ENCODE measurements at places on chromosomes 1 and 21. TPM values are rescaled to one million over a fixed set of nuclear protein-coding genes. Genes with fewer than 3 reads are reported as not detected.

DNA sequence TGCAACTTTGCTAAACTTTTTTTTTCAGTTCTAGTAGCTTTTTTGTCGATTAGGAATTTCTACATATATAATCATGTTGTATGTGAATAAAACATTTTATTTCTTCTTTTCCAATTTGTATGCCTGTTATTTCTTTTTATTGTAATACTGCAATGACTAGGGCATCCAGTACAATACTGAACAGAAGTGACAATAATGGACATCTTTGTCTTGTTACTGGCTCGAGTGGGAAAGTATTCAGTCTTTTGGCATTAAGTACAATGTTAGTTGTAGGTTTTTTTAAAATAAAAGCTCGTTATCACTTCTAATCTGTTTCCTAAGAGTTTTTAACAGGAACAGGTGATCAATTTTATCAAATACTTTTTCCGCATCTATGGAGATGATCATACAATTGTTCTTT lies 9.8 kb downstream of the STPG1 start:
- no peak for DNase-seq

DNA sequence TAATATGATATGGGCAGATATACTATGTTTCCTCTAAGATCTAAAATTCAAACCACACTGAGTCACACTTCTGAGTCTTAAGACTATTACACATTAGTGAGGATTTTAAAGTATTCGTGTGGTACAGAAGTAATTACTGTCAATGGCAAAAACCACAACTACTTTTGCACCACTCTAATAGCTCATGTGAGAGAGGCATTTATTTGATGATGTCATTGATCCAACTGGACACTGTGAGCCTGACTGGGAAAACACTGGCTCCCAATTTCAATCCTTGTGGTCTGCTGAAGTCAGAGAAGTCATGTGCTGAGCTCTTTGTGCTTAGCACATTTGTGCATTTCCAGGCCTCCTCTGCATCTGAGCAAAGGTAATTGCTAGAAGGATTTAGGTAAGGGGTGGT lies 377.8 kb downstream of the USH2A start:
- no peak for DNase-seq

- no peak for DNase-seq
Measured at GRCh38 chr21:33433425-33434114, 30.4 kb downstream of the IFNGR2 start.

The SPAG17 gene
- total RNA-seq = not detected

- DNase-seq = no peak
Measured at GRCh38 chr1:15380601-15381508, 28.8 kb upstream of the EFHD2 start.

GRCh38 chr1:11858968-11859871 lies 475 bp upstream of the NPPB start:
- no peak for DNase-seq

- no peak for DNase-seq
Measured at GRCh38 chr1:16167331-16168143, 11.7 kb upstream of the EPHA2 start.

The GADD45A gene
- 92.3 TPM for total RNA-seq

The TACSTD2 gene
- 0.33 TPM for total RNA-seq

- peak; percentile 58 for DNase-seq
Measured at GRCh38 chr1:104932949-104933679, 1183.4 kb downstream of the AMY1C start.

GRCh38 chr1:170313306-170313705 lies 167.5 kb downstream of the NTMT2 start:
- no peak for DNase-seq

DNA sequence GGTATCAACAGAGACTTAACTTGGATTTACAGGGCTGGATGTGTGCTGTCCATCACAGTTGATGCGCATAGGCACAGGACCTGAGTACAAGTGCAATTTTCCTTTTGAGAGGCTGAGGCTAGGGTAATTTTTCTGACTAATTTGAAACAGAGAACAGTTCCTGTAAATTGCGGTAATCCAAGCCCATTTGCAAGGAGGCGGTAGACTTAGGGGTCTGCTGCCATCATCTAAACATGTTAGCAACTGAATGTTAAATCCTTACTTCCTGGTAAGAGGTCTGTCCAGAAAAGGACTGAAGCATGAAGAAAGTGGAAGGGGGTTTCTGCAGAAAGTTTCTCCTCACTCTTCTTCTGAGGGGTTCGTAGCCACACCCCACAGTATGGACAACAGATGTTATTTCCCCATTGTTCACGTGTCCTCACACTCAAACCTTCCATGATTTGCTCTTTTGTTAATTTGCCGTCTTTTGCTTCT lies 23.7 kb upstream of the C1orf198 start:
- DNase-seq = no peak

The SLFNL1 gene
- total RNA-seq = not detected

DNA sequence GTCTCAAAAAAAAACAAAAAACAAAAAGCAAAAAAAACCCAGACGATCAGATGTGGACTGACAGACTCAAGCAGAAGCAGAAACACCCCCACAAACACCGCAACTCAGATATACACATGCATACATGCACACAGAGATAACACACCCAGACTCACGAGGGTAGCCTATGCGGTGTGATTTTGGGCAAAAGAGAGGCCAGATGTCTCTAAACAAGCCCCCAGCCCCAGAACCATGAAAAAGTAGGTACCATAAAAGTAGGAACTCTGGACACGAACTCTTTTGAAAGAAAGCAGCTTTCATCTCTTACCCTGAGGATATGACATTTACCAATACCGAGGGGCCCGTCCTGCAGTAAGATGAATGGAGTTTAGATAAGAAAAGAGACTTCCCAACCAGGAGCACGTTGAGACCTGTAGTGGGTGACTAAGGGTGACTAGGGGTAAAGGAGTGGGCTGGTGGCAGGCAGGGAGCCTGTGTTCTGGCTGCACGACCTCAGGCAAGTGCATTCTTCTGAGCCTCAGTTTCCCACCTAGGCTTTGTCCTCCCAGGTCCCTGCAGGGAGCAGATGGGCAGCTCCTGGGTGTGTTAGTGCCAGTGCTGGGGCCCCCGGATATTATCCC lies 1.5 kb upstream of the TINAGL1 start:
- no peak for DNase-seq

The WNT9A gene
- 2.7 TPM for total RNA-seq

The AMY1B gene
- total RNA-seq = not detected

The FCRL6 gene
- not detected for total RNA-seq

DNA sequence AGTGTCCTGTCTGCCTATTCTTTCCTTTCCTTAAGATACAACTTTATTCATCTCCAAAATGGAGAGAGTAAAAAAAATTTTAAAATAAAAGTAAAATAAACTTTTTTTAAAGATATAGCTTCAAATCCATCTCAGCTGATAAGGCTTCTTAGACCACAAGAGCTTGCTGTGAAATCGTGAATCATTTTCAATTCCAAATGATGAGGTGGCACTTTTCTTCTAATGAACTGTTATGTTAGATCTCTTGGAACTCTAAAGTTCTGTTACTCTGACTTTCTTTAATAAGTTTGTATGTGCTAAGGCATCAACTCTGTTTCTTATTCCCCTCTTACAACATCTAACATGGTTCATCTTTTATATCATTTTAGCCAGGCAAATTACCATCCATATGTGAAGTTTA lies 4.5 kb downstream of the SH3GLB1 start:
- DNase-seq = no peak

DNA sequence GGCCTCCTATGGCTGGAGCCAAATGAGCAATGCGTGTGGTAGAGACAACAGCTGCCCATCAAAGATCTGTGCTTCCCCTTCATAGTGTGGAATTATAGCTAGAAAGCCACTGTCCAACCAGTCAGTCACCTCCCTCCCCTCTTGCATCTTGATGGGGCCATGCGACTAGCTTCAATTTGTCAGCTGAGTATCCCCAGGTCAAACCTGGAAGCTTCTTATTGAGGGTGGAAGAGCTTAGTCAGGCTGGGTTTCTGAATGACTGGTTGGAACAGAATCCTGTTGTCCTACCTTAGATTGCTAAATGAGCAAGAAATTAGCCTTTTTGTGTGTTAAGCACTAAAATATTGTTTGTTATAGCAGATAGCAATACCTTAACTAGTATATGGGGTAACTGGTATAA lies 625.4 kb downstream of the PTPRC start:
- DNase-seq = no peak

DNA sequence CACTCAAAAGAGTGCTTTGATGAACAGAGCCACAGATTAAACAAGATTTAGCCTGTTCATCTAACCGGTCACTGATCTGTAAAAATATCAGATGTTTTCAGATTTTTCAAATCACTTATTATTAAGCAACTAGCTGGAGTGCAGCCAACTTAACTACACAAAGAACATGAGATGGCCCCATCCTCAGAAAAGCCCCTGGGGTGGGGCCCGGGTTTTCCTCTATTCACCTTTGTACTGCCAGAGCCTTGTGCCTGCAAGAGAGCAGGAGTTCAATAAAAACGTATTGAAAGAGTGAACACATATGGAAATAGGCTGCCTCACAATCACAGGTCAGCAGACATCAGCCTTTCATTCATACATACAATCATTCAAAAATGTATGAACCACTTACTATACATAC lies 516.1 kb downstream of the OMA1 start:
- no peak for DNase-seq

The FCAMR gene
- total RNA-seq = not detected

The FCRL4 gene
- not detected for total RNA-seq

The IL22RA1 gene
- total RNA-seq = not detected

The AVPR1B gene
- not detected for total RNA-seq

DNA sequence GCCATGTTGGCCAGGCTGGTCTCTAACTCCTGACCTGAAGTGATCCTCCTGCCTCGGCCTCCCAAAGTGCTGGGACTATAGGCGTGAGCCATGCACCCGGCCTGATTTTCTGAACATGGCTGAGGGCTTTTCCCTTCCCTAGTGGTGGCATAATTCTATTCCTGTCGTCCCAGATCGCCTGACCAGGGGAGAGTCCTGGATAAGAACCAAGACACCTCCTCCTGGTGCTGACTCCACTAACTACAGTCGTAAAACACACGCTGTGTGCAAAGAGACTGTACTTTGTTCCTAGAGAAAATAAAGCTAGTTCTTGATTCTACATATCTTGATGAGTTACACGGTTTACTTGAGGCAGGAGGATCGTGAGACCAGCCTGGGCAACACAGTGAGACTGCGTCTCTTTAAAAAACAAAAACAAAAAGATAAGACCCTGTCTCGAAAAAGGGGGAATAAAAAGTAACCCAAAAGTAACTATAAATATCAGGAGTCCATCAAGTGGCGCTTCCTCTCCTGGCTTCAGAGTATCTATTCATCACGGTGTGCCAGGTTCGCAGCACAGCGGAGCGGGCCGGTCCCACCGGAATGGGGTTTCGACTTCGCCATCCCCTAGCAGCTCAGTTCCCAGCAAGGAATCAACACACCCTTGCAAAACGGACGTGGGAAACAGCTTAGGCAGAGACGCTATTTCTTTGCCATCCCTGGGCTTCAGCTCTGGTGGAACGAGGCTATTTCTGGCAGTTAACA lies 973 bp downstream of the SDF4 start:
- DNase-seq = no peak

The PROK1 gene
- not detected for total RNA-seq

GRCh38 chr1:69688193-69688592 lies 120.5 kb downstream of the LRRC7 start:
- no peak for DNase-seq

- DNase-seq = no peak
Measured at GRCh38 chr1:15426492-15427279, 11.6 kb upstream of the CTRC start.

The NKAIN1 gene
- total RNA-seq = 2.9 TPM

GRCh38 chr1:67713057-67713846 lies 28.3 kb downstream of the GADD45A start:
- no peak for DNase-seq

The ADAM15 gene
- total RNA-seq = 75.2 TPM

GRCh38 chr1:239421811-239422210 lies 35.4 kb downstream of the CHRM3 start:
- DNase-seq = no peak

The E2F2 gene
- 4.3 TPM for total RNA-seq
